Caco-2 (cell line): ENCODE measurements at places on chromosomes 6 and 20. TPM values are rescaled to one million over a fixed set of nuclear protein-coding genes. Genes with fewer than 3 reads are reported as not detected.

Gene ZBP1
- total RNA-seq, result not detected in 2 replicates

Gene OPRM1
- total RNA-seq, result not detected in 2 replicates

GRCh38 chr6:14804785-14805210 is 441.1 kb upstream of the JARID2 start:
- no peak overlapping the region for H3K4me3 ChIP-seq
- H3K27me3 ChIP-seq, result no peaks in the 10 kb centered on the region
- DNase-seq, result no peak
- H3K4me1 ChIP-seq, result no peaks in the 10 kb centered on the region
- no peaks in the 10 kb centered on the region for H3K36me3 ChIP-seq

GRCh38 chr6:79670789-79671188 is 39.7 kb downstream of the SH3BGRL2 start:
- peak overlapping the region; percentile 83 for H3K27ac ChIP-seq
- H3K36me3 ChIP-seq, result no peaks in the 10 kb centered on the region; the same call in 1 of the 2 replicates
- peaks cover 57% of the 10 kb centered on the region for H3K4me1 ChIP-seq
- no peak for DNase-seq
- no peaks in the 10 kb centered on the region for H3K27me3 ChIP-seq

DNA sequence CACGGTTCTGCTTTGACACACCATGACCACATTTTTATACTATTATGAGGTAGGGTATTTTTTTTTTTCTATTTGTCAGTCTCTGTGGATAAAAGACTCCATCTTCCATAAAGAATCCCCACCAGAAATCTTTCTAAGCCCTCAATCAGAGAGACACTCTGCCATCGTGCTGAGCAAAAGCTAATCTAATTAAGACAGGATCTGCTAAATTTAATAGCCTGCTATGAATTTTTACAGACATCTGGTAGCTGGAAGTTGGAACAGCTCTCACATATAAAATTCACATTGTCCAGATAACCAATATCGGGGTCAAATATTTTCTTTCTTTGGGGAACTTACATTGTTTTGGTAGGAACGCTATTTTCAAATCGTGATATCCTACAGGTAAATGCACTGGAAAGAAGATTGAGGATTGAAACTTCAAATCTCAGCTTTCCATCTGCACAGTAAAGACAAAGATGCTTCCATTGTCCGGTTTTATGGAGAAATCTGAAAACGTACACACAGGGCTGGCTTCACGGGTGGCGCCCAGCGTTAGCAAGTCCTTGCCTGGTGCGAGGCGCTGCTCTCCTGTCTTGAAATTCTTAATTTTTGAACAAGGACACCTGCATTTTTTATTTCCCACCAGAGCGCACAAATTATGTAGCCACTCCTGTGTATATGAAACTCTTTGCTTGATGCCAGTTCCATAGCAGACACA is 573.8 kb upstream of the NOX3 start:
- H3K4me3 ChIP-seq, result no peak overlapping the region
- H3K27me3 ChIP-seq, result no peaks in the 10 kb centered on the region
- no peaks in the 10 kb centered on the region for H3K4me1 ChIP-seq
- H3K36me3 ChIP-seq, result no peaks in the 10 kb centered on the region
